Cortex of kidney (tissue), 1 donor: ENCODE measurements at places on chromosomes 1 and 21.

- DNase-seq, result no peak
Measured at GRCh38 chr1:80170811-80171485, 1164.4 kb upstream of the ADGRL4 start.

DNA sequence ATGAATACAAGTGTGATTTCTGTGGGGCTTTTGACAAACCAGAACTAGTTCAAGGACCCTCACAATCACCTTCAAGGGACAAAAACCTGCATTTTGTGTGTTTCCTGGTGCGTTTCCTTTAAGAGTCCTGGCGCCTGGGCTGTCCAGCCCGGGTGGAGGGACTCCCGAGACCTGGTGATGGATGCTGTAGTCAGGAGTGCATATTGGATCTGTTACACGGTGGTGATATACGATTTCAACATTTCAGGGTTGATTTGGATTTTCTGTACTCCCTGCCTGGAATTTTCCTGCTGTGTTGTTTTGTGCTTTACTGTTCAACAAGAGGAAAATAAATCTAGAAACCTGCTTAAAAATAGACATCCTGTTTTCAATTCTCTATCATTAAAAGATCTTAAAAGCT, 162.0 kb downstream of the KIF26B start:
- DNase-seq, result no peak

DNA sequence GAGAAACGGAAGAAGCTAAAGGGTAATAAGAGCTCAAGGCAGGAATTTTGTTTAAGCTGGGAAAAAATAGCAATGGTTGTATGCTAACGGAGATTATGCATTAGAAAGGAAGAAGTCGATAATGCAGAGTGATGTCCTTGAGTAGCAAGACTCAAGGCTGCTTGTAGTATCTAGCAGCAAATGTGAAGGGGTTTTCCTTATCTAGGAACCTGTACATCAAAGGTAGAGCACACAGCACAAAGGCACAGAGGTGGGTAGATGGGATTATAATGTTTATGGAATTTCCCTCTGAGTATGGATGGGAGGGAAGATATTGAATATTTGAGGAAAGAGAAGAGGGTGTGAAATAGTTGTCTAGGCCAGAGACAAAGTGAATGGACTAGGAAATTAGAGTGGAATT, 114.1 kb downstream of the PROX1 start:
- no peak for DNase-seq

- DNase-seq, result no peak
Measured at GRCh38 chr1:3483801-3484444, 29.5 kb downstream of the ARHGEF16 start.

DNA sequence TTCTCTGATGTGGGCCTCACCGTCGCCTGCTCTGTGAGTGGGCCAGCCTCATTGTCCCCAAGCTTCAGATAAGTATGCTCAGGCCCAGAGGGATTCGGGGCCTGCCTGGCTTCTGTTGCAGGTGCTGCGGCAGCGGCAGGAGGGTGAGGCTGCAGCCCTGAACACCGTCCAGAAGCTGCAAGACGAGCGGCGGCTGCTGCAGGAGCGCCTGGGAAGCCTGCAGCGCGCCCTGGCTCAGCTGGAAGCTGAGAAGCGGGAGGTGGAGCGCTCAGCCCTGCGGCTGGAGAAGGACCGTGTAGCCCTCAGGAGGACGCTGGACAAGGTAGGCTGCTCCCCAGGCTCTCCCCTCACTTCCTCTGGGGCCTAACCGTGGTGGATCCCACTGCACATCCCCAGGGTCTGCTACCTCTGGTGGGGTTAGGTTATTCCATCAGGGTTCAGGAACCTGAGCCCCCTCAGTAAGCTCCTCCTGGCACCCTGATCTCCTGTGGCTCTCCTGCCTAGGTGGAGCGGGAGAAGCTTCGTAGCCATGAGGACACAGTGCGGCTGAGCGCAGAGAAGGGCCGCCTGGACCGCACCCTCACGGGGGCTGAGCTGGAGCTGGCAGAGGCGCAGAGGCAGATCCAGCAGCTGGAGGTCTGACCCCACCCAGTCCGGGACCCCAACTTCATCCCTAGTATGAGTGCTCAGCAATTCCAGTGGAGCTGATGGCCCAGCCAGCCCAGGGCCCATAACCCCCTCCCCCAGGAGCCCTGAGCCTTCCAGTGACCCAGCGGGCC, 10.1 kb downstream of the MFAP2 start:
- DNase-seq, result no peak
